Psoas muscle (tissue), 8 donors: ENCODE measurements at places on chromosomes 13 and 19.

GRCh38 chr13:50760751-50761150 is 82.7 kb downstream of the DLEU7 start:
- no peak for DNase-seq

- DNase-seq, result no peak
Observed at GRCh38 chr19:570251-570686, 2.1 kb upstream of the BSG start.

DNA sequence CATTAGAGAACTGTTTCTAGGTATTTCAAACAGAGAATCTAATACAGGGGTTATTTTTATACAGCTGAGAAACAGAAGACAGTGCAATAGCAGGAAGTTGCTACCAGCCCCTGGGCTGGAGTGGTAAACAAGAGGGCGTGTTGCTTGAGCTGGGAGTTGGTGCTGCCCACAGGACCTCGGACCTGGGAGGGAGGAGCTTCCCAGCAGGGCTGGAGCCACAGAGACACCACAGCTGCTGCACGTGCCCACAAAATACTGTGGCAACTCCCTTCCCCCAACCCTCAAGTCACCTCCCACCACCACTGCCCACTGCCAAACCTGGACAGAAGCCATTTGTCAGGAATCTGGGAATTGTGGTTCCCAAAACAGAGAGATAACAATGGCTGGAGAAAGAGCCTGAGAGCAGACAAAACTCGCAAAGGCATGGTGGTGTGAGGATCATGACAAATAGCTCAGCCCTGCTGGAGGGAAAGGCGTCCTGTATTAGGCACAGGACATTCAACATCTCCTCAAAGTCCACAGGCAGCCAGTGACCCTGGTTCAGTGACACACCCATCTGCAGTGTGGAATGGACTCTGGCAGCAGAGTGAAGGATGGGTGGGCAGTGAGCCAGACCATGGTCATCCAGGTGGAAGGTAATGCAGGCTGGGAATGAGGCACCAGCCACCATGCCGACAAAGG is 57.2 kb downstream of the SPATA13 start:
- DNase-seq, result no peak

- DNase-seq, result no peak
Observed at GRCh38 chr19:11165486-11166030, 10.0 kb upstream of the SPC24 start.

- no peak for DNase-seq
Observed at GRCh38 chr19:6022570-6023064, 44.7 kb upstream of the RANBP3 start.

DNA sequence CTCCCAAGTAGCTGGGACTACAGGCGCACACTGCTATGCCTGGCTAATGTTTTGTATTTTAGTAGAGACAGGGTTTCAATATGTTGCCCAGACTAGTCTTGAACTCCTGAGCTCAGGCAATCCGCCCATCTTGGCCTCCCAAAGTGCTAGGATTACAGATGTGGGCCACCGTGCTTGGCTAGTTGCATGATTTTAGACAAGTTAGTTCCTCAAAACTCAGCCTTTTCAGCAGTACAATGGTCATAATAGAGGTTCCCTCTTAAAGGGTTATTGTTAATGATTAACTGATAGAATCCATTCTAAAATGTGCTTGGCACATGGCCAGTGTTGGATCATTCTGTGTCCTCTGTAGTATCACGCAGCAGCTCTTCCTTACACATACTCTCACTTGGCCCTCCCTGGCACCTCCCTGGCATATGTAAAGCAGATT is 19.5 kb upstream of the IFT88 start:
- no peak for DNase-seq

GRCh38 chr19:919199-920050 is 2.3 kb downstream of the KISS1R start:
- no peak for DNase-seq

- DNase-seq, result no peak
Observed at GRCh38 chr19:31347828-31348392, 1.3 kb downstream of the TSHZ3 start.
